Retina (tissue), 1 donor: ENCODE measurements at places on chromosomes 16 and 17.

- DNase-seq: no peak
Observed at GRCh38 chr16:66614161-66614802, 9.8 kb downstream of the CMTM3 start.

DNA sequence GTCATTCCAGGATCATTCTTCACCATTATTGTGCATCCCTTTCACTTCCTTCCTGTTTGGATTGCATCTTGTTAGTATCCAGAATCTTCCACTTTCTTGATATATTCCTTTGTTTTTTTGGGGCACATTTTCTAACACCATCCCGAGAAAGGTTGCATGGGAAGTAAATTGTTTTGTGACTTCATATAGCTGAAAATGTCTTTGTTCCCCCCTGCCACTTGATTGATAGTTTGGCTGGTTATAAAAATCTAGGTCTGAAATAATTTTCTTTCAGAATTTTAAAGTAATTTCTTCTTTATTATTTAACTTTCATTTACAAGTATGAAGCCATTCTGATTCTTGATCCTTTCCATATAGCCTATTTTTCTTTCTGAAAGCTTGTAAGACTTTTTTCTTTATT, 32.7 kb downstream of the GAN start:
- no peak for DNase-seq

DNA sequence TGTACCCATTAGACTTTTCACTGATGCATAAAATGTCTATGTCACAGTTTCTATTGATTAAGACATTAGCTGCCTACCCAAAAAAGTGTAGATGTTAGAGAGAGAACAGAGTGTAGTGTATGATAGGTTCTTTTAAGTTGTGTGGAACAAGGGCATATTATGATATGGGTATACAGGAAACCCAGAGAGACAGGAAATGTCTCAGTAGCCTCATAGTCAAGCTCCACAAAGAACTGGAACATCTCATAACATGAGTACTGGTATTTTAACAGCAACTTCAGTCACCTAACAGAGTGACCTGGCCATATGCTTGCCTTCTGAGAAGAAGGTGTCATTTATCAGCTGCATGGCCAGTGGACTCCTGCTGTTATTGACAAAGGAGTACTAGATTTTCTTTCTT, 128.1 kb downstream of the RGS9 start:
- DNase-seq: no peak

DNA sequence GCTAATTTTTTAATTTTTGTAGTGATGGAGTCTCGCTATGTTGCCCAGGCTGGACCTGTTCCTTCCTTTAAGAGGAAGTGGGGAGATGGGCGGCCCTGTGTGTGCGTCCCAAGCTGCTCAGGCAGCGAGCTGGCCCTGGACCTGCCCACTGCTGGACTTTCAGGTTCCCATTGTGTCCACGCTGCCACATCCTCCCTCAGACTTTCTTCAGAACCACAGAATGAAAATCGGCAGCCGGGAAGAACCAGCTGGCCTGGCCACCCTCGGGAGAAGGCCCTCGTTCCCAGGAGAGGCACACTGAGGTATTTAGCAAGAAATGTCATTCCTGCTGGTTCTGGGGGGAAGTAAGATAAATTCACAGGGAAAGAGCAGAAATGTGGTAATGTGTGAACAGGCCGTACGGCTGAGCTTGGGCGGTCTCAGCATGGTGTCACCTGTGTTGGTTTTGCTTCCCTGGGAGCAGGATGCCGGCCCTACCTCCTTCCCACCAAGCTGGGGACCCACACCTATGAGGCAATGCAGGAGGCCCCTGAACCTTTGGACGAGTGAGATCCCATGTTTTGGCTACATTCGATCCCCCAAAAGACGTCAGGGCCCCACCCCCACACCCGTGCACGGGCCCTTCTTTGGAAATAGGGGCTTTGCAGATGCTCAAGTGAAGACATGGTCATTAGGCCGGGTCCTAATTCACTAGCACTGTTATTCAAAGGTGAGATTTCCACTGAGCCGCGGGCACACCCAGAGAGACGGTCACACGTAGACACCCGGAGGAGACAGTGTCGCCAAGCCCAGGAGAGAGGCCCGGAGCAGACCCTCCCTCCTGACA, 35.9 kb upstream of the ZNF469 start:
- no peak for DNase-seq

- no peak for DNase-seq
Observed at GRCh38 chr16:7161891-7162290, 170.8 kb upstream of the RBFOX1 start.

DNA sequence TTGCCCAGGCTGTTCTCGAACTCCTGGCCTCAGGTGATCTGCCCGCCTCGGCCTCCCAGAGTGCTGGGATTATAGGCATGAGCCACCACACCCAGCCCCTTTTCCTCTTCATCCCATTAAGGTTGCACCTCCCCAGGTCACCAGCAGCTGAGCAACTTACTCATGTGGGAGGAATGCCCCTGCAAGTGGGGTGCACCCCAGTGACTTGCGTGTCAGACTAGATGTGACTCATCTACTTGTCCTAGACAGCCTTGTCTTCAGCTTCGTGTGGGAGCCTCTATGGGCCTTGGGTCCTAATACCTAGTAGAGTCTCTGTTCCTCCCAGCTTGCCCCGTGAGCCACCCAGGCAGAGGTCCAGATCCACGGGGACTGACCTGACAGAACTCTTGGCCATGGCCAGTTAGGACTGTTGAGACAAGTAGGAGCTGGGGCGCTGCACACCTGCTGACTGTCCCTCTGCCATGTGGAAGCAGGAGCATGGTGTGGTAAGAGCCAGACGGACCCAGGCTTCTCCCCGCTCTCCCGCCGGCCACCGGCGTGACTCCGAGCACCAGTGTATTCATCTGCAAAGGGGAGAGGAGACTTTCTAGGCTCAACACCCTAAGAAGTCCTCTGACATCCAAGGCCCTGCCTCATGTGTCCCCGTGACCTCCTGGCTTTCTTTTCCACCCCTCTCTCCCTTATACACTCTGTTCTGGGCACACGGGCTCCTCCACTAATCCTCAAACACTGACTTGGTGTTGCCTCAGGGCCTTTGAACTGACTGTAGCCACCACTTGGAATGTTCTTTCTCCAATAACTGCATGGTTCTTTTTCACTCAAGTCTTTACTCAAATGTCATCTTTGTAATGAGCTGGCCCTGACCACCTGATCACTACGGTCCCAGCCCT, 11.6 kb upstream of the CBX4 start:
- DNase-seq: peak; percentile 1

GRCh38 chr16:29649588-29650494, 13.2 kb upstream of the SPN start:
- DNase-seq: no peak
